Temporal lobe (tissue), 4 donors: ENCODE measurements at places on chromosomes 3 and 15. TPM values are rescaled to one million over a fixed set of nuclear protein-coding genes. Genes with fewer than 3 reads are reported as not detected.

LRRIQ4 gene
- total RNA-seq: 0.49 TPM

LRRFIP2 gene
- 46.5 TPM for total RNA-seq

GOLGA8M gene
- 0.25 TPM for total RNA-seq

GRAMD1C gene
- 6.4 TPM for total RNA-seq

HOMER2 gene
- 31.2 TPM for total RNA-seq

TGM5 gene
- total RNA-seq: not detected

SH2D7 gene
- total RNA-seq: not detected

PRICKLE2 gene
- 78.7 TPM for total RNA-seq
